ENCODE measurements at places on chromosomes 1 and 21.

DNA sequence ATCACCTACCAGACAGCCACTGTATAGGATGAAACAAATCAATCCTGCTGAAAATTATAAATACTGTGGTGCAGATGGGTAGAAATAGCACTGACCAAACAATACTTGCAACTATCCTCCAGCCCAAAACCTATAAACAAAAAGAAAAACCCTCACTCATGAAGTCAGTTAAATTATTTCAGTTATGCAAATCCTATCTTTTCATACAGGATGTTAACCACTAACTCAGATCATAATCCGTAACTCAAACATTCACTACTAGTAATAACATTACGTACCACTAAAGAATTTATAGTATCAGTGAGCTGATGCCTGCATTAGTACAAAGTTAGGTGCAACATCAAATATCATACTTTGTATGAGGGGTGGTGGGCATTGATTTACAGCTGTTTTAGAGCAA lies 2.6 kb downstream of the NDC1 start:
- DNase-seq, result no peak

- DNase-seq, result no peak
These were observed 101.7 kb downstream of the NEK7 start for GRCh38 chr1:198258491-198258890.

- no peak for DNase-seq
These were observed 120.2 kb downstream of the MRPL39 start for GRCh38 chr21:25487046-25487594.

GRCh38 chr1:101148980-101149379 lies 87.8 kb upstream of the S1PR1 start:
- no peak for DNase-seq

GRCh38 chr1:47808612-47809011 lies 188.6 kb downstream of the TRABD2B start:
- DNase-seq, result no peak

Data from activated T-helper 9 cell treated with anti-CD3 and anti-CD28 coated beads, Interleukin-2, amount 50 U/mL, for 16 hours (primary cell).